ENCODE measurements at places on chromosomes 7 and 10. TPM values are rescaled to one million over a fixed set of nuclear protein-coding genes. Genes with fewer than 3 reads are reported as not detected.

Gene MYL7
- not detected for total RNA-seq

Gene ELAPOR2
- 0.11 TPM for total RNA-seq

- peak; percentile 43 for DNase-seq
Observed at GRCh38 chr10:102718220-102718619, 3.8 kb downstream of the SFXN2 start.

DNA sequence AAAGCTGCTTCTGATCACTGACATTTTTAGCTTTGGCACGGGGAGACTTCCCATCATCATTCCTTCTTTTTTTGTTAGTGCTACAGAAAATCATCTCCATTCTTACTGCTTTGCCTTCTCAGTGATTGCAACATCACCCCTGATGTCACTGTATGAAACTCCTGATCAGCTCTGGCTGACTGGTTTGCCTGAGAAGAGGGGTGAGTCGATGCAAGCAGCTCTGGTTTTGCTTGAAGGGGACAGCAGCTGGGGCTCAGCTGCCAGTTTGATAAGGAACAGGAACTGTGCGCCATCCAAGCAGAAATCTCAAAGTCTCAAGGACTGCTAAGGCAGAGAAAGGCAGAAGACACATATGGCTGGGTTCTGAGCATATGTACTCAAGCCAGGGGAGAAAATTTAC, 808.5 kb upstream of the CELF2 start:
- no peak for DNase-seq

DNA sequence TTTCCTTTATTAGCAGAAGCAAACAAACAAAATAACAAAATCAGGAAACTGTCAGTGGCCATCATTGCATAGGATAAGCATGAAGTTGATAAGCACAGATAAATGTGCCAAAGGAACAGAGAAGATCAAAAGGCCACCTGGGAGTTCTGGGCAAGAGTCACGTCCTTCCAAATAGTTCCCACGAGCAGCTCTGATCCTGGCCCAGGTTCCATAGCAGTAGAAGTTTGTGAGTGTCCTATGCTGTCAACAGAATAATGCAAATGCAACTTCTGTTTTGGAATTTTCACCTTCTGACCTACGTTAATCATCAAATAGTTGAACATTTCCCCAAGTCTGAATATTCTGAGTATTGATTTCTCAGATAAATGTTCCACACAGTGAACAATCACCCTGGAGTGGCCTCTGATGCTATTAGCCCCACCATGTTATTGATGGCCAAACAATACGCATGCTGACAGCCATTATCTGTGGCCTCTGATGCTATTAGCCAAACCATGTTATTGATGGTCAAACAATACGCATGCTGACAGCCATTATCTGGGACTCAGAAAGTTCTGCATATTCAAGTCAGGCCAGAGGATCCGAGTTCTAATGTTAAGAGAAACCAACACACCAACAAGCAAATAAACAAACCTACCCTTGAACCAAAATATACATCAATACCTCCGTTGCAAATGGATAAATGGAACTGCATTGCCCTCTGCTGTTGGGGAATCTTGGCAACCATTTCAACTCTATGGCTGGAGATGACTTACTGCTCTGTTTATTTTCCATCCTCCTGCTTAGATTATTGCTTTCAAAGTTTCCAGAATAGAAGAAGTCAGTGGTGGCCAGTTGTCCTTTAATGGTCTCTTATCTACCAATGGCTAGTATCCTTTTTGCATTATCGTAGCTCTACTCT, 63.3 kb downstream of the MRC1 start:
- DNase-seq, result peak; percentile 38

DNA sequence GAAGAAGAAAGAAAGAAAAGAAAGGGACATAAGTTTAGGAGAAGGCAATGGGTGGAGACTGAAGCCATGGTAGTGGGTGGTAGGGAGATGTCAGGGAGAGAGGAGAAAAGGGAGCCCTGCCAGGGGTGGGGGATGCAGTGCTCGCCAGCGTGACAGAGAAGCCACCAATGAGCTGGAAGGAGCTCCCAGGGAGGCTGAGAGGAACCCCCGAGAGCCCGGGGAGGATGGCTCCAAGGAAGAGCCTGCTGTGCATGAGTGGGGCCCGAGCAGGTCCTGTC, 141.2 kb upstream of the SHH start:
- DNase-seq, result no peak

GRCh38 chr10:73782749-73783085, 869 bp downstream of the CHCHD1 start:
- no peak for DNase-seq

DNA sequence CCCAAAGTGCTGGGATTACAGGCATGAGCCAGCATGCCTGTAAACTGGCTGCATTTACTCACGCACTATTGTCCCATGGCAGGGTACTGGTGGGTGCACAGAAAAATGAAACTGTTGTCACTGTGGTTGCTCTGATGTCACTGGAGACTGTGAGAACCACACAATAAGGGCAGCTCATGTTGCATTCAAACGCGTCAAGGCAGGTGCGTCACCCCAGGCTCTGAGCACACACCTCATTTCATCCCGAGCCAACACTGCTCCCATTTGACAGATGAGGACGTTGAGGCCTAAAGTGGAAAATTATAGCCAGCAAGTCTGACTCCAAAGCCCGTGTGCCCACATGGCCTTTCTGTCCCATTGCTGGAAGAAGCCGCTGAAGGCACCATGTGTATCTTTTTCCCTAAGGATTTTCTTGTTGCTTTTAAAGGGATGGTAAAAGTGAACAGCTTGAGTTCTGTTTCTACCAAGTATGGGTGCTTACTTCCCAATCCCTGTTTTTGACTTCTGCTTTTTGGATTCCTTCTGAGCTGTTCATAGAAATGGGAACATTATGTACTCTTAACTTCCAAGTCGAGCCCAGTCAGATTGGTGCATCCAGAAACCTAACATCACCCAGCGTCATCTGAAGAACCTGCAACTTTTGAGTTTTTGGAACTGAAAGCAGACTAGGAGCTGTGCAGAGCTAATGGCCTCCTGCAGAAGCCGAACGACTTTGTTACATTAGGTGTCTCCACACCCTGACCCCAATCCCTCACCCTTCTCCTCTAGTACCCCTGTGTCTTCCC, 60.1 kb upstream of the CARD11 start:
- no peak for DNase-seq

DNA sequence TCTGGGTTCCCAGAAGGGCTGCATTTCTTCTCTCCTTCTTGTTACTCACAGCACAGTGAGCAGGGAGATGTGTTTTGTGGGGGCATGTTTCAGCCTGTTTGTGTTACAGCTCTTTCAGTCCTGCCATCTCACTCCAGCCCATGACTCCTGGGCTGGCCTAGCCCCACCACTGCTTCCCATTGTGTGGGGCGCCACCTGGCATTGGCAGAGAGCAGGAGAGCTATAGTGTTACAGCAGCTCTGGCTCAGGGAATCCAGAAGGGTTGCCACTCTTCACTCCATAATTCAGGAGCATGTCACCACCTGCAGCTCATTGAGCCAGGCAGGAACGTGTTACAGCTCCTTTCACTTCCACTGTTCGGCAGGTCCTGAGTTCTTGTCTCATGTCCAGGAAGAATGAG, 30.0 kb downstream of the CLDN12 start:
- no peak for DNase-seq

- DNase-seq, result no peak
Observed at GRCh38 chr10:101617102-101617823, 29.1 kb downstream of the DPCD start.

DNA sequence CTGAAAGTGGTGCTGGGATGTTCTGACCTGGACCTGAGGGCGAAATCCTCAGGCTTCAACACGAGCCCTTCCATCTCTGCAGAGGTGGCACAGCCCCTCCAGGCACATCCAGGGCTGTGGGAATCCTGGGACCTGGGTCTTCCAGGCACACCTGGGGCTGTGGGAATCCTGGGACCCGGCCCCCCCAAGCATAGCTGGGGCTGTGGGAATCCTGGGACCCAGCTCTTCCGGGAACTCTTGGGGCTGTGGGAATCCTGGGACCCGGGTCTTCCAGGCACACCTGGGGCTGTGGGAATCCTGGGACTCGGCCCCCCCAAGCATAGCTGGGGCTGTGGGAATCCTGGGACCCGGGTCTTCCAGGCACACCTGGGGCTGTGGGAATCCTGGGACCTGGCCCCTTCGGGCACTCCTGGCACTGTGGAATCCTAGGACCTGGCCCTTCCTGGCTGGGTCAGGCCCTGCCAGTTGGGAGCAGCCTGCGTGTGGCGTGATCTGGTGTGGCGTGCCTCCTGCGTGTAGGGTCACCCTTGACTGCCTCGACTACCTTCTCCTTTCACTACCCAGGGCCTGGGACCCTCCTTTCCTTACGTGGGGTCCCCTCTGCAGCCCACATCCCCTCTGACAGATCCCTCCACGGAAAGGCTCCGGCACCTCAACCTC, 124.0 kb downstream of the WDR37 start:
- no peak for DNase-seq

Gene IL15RA
- total RNA-seq, result 1.5 TPM

Gene TUBB8
- not detected for total RNA-seq

DNA sequence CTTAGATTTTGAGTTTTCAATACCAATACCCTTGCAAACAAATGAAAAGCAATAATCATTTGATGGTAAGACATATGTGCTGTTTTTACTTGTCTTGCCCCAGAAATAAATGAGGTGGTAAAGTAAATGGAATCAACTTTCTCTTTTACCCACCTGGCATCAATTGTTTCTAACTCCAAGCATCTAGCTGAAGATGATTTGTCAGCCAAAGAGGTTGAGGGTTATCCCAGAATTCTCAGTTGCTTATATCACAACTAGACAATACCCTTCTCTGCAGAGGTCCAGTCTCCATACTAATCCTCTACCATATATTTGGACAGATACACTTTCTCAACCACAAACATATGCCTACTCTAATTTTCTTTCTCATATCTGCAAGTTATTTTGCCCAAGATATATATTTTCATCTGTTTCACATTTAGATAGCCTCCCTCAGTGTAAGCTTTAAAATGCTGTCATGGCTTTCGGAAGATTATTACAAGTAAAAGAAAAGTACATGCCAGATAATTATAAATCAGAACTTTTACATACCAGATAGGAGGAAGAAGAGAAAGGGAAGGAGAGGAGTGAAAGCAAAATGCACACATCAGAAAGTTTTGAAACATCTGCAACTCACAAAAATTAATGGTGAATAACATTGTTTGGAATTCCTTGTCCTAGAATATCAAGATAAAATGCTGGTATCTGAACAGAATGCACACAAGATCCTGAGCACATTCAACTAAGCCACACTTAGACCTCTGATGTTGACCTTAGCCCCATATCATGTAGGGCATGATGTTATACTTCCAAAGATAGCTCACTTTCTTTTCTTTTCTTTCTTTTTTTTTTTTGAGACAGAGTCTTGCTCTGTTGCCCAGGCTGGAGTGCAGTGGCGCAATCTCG, 146.6 kb downstream of the REEP3 start:
- DNase-seq, result no peak

DNA sequence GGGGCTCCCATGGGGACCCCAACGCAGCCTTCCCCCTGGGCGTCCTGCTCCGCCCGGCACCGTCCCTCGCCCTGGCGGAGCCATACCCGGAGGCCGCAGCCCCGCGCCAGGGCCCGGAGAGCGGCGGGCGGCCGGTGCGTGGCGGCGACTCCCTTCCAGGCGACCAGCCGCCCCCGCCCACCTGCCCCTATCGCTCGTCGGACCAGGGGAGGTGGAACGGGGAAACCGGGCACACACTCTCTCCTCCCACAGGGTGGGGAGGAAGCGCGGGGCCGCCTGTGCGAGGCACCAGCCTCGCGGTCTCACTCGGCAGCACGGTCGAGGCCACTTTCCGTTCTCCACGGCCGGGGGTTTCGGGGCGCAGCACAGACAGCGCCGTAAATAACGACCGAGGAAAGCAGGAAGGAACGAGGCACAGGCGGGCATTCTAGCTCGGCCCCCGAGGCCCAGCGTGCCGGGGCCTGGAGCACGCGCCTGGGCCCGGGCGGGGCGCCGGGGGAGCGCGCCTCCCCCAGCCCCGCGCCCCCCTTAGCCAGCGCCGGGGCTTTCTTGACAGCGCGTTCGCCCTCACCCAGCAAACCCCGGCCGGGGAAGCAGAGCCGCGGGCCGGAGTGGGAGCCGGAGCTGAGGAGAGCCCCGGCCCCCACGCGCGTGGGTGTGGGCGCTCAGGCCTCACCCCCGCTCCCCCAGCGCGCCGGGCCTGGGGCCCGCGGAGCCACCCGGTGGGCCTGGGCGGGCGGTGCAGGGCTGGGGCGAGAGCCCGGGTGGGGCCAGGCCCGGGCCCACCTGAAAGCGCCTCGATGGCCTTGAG, 936 bp downstream of the IGF2BP3 start:
- no peak for DNase-seq

DNA sequence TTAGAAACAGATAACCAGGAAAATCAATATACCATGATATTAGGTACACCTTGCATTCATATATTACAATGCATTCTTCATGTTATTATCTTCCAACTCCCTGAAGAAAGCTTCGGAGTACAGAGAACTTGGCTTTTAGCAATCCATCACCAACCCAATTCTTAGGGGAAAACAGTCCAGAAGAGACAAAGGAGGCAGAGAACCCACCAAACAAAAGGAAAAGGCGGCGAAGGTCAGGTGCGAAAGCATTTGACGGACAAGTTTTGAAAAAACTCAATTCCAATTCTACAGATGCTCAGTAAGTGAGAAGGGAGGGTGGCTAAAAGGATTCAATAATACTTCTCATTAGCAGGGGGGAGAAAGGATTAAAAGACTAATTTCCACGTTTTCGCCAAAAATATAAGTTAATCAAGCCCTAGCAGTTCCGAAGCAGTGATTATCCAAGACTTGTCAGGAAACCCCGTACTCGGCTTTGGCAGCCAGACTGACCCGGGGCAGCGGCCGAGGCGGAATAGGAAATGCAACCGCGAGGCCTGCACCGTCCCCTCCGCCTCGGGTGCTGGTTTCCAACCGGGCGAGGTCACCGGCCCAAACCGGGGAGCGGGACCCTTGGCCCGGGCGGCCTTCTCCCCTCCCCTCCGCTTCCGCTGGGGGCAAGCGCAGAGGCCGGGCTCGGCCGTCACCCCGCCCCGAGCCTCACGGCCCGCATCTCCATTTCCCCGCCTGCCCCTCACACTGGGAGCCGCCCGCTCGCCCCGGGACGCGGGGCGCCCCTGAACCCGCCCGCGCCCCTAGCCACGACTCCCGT, 747 bp downstream of the GDI2 start:
- no peak for DNase-seq

DNA sequence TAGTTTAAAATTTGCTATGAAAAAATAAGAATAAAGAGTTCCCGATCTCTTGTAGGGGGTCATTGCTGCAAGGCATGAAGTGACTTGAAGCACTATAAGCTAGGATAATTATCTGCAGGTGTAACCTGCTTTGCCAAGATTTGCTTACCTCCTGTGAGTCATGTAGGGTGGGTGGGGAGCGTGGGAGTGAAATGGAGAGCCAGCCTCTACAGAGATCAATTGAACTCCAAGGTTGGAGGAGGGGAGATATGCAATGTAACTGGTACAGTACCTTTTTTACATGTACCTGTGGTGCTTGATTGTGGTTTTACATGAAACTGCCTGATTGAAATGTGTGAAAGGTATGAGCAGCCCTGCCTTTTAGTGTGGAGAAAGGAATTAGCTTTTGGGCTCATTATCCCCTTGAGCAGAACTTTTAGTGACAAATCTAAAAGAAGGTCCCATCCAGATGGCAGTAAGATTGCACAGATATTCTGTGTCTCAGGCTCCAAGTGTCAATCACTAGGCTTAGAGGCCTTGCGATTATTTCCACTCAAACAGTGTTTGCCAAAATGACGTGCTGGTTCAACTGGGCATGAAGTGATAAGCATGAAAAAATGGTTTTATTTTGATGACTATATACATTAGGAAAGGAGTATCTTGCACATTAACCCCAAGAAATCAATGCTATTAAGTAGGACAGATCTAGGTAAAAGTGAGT, 138.6 kb upstream of the GRB10 start:
- DNase-seq, result no peak
